Central memory CD4-positive, alpha-beta T cell (primary cell): ENCODE measurements at places on chromosomes 3 and 15.

DNA sequence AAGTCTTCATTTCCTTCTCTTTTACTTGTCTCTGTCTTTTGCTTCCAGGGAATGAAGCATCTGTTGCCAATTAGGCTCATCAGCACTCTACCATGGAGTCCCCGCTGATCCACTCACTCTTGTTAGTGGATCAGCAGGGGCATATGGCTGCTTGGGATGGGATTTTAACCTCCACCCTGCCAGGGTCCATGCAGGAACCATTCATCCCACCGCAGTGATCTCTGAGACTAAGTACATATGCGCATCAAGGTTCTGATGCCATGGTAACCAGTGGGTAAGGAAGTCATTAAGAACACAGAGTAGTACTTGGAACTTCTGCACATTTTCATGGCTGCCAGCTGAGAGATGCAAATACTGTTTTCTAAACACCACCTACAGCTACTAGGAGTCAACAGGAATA is 374.0 kb upstream of the ALCAM start:
- no peak for DNase-seq

DNA sequence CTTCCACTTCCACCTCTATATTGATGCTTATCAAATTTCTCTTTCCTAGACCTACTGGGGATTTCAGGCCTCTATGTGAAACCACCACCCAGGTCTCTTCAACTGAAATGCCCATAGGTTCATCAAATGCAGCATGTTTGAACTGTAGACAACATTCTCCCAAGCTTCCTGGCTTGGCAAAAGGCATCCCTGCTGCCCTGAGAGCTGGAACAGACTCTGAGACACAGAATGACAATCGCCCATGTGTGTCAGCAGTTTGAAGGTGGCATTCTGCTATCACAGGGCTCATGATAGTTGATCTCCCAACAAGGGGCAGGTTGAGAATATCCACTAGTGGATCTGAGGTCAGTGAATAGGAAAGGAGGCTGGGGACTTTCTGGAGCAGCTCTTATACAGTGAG is 200.7 kb downstream of the RPLP1 start:
- DNase-seq = no peak

- DNase-seq = no peak
Measured at GRCh38 chr3:127316685-127317084, 28.8 kb upstream of the PRR20G start.

DNA sequence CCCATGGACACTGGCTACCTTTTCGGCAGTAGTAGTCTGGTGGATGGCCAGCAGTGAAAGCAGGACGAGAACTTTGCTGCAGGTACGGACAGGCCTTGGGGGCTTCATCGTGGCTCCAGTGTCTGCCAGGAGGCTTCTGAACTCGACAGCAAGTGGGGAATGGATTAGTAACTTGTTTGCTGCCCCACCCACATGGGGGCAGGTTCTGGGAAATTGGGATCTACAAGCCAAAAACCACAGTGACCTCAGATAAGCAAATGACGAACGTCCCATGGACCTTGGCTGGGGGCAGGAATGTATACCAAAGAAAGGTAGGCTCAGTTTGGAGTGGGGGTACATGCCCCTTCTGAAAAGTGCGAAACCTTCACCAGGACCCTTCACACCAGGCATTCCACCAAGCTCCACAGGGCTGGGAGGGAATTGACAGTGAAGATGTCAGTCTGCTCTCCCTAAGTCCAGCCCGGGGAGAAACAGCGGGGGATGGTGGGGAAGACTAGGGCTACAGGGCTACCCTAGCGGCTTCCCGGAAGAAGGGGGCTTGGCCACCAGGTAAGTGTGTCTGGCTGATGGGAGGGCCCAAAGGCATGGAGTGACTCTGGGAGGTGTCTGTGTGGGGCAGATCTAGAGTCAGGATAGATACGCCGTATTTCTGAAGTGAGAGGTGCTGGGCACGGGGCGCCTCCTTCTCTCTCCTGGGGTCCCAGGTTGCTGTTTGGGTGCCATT is at the start of gene ITIH4:
Gene ITIH4, minus strand, starts transcription at position 138 of the 724 bp plus-strand sequence. Its CDS starts 30 bp downstream, at position 108.
- DNase-seq = no peak

- no peak for DNase-seq
Measured at GRCh38 chr3:194481525-194482195, 5.1 kb downstream of the ATP13A3 start.

DNA sequence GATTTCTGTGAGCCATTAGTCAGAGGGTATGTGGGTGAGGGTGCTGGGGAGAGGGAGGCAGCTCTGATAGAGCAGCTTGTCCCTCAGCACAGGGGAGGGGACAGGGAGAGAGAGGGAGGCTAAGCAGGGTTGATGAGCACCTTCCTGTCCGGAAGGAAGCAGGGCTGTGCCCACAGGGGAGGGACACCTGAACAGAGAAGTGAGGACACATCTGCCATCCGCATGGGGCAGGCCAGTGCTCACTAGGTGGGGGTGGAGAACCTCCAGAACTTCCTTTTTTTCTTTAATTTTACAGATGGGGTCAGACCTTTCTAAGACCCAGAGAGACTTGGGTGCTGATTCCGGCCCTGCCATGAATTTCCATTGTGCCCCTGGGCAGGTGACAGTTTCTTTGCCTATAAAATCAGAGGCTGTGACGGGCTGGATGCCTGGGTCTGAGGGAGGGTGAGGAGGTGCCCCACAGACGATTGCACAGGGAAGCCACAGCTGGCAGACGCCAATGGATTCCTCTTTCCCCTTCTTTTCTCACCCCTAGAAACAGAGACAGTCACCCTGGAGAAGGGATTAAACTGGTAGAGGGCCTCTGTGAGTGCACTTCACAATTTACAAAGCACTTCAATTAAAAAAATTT is 4.1 kb upstream of the TGM5 start:
- DNase-seq = no peak

DNA sequence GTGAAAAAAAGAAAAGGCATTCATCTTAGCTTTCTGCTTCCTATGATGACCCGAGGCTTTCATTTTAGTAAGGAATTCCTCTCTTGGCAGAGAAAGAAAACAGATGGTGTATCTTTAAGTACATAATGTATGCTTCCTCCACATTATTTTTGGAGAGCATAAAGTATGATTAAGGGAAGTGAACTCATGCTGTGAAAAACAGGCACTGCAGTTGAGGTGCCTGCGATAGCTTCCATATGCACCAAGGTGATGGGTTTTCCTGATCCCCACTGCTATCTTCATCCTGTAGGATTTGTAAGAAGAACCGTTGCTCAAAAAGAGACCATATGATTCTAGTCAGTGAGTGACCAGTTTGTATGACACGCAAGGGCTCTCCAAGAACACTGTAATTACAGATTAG is 411.5 kb upstream of the MCTP2 start:
- DNase-seq = no peak

DNA sequence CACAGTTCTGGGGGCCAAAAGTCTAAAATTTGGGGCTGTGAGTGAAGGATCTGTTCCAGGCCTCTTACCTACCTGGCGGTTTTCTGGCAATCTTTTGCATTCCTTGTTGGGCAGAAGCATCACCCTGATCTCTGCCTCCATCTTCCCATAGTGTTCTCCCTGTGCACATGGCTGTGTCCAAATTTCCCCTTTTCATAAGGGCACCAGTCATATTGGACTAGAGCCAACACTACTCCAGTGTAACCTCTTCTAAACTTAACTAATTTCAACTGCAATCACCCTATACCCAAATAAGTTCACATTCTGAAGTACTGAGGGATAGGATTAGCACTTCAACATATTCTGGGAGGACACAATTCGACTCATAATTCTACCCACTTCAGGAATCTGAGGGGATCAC is 85.0 kb downstream of the CCNL1 start:
- DNase-seq = no peak

DNA sequence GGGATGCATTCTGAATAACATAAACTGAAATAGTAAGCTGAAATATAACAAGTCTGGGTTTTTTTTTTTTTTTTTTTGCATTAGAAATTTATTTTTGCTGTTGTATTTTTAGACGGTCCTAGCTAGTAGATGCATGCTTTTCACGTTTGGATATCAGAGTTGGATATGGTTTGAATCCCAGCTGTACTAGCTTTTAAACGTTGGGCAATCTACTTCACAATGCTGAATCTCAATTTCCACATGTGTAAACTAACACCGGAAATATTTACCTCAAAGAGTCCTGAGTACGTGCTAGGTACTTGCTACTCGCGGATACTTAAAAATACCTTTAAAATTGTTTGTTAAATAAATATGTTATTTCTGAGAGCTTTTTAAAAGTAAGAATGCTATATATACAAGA is 139.8 kb downstream of the BBX start:
- DNase-seq = no peak

DNA sequence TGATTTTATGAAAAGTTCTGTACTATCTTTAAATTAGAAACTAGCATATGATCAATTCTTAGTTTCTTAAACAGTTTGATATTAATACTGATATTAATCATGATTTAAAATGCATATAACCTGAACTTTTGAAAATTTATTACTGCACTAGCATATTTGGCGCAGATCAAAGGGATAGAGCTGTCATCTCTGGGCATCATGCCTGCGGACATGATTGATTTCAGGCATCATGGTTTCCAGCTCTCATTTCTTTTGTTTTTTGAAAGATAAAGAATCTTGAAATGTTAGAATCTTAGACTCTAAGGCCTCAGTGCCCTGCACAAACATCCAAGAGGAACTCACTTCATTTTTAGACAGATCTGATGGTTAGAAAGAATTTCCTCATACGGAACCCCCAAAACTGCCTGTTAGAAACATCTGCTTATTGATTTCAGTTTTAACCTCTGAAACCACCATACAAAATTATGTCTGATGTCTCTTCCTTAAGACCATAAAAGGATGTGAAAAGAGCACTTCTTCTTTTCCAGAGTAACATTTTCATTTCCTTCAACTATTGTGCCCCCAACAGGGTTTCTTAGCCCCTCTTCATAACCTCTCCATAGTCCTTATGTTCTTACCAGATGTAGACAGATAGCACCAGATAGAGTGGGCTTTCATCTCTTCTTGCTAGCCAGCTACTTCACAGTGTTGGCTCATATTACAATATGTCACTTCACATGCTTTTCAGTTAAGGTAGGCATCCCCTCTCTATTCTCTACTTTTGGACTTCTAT is 110.8 kb downstream of the BBX start:
- DNase-seq = no peak

- DNase-seq = no peak
Measured at GRCh38 chr15:85649372-85649771, 145.4 kb downstream of the KLHL25 start.

DNA sequence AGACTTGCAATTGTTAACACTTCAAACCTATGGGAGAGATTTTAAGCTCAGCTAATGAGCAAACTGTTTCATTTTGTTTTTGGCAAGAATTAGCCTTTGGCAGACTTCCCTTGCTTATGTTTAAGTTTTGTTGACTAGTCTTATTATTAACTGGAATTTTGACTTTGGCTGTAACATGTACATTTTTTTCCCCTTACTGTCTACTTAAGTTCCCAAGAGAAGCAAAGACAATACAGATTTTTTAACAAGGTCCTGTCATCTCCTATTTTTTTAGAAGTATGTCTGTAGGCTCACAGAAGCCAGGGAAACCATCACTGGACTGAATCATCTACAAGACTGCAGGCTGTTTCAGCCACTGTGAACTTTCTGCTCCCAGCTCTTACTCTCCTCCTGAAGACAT is 74.3 kb downstream of the DGKG start:
- no peak for DNase-seq

DNA sequence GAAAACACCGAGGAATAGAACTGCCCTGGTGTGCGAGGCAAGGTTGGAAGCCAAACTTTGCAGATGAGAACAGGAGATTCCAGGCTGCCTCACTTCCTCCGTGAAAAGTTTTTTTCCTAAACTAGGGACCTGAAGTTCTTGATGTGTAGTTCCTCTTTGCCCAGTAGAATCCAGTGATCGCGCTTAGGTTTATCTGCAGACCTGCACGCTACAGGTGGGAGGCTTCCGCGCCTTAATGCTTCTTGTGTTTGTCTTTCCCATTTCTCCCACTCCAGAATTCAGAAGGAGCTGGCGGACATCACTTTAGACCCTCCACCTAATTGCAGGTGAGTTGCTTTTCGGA is 5.4 kb downstream of the UBE2E1 start:
- no peak for DNase-seq

GRCh38 chr15:39013262-39013661 is 448.6 kb upstream of the RASGRP1 start:
- no peak for DNase-seq

DNA sequence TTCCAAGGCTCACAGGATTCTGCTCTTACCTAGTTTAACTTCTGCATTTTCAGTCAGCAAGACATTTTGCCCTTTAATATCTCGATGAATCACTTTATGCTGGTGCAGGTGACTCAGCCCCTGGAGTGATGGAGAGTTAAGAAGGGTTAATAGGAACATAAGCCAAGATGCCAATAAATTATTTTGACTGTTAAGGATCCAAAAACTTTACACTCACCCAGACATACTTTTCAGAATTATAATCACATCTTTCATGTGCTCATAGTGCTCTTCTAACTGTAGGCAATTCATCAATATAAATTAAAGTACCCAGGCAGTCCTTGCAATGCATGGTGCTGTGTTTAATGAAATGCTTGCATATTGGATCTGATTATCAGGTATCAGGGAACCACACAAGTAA is 164.1 kb upstream of the SLC2A2 start:
- no peak for DNase-seq

- DNase-seq = no peak
Measured at GRCh38 chr3:126718561-126719445, 14.8 kb downstream of the CHCHD6 start.

DNA sequence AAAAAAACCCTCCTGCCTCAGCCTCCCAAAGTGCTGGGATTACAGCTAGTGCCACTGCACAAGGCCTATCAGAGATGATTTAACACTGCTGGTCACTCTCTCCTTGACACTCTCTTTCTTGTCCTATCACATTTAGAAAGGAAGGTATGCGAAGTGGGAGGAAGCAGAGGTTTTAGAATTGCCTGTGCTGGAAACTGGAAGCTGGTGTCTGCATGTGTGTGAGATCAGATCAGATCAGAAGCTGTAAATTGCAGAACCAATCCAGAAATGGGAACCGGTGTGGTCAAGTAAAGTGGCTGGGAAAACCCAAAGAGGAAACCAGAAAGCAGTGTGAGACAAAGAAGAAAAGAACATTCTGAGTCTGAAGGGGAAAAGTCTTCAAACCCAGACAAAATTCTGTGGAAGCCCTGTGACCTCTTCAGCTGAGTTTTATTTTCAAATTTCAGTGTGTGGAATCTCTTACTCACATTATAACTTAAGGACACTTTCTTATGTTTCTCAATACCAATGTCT is 2.8 kb downstream of the EFHB start:
- no peak for DNase-seq

GRCh38 chr3:111152496-111152895 is 80.9 kb downstream of the NECTIN3 start:
- DNase-seq = no peak

DNA sequence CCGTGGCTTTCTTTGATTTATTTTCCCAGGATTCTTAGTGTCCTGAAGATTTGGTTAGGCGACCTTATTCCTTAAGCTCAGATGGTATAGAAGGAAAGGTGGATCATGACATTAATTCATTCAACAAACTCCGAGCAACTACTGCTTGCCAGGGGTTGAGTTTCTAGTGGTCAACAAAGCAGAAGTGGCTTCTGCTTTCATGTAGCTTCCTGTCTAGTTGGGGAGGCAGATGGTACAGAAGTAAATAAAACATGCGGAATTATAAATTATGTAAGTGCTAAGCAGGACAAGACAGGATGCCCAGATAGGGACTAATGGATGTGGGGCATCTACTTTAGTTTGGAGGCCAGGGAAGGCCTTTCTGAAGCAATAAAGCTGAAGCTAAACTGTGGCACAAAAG is 15.6 kb downstream of the EEFSEC start:
- no peak for DNase-seq
